ENCODE measurements at places on chromosomes 6 and 20.

- DNase-seq, result no peak
Measured at GRCh38 chr20:44615169-44615791, 32.9 kb downstream of the PKIG start.

GRCh38 chr6:112883095-112883494 lies 536.0 kb downstream of the RFPL4B start:
- no peak for DNase-seq

- DNase-seq, result no peak
Measured at GRCh38 chr20:10475225-10475624, 40.1 kb downstream of the SLX4IP start.

- DNase-seq, result no peak
Measured at GRCh38 chr20:37477041-37477440, 44.0 kb upstream of the NNAT start.

- no peak for DNase-seq
Measured at GRCh38 chr6:123016431-123017103, 20.5 kb downstream of the CLVS2 start.

DNA sequence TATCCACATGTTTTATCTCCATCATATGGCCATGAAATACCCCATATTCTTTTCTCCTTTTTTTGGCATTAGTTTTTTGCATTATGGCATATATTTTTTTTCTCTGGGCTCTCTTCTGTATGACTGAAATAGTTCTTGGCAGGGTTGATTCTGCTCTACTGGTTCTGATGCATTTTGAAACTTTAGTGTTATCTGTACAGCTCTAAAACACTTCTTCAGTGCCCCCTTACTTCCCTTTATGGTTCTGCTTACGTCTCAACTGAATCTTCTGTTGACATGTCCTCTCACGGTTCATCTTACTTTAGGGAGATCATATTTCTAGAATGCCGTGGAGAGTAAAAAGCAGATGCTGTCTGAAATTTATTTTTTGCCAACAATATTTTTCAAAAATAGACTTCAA lies 23.2 kb upstream of the TXNDC5 start:
- no peak for DNase-seq

DNA sequence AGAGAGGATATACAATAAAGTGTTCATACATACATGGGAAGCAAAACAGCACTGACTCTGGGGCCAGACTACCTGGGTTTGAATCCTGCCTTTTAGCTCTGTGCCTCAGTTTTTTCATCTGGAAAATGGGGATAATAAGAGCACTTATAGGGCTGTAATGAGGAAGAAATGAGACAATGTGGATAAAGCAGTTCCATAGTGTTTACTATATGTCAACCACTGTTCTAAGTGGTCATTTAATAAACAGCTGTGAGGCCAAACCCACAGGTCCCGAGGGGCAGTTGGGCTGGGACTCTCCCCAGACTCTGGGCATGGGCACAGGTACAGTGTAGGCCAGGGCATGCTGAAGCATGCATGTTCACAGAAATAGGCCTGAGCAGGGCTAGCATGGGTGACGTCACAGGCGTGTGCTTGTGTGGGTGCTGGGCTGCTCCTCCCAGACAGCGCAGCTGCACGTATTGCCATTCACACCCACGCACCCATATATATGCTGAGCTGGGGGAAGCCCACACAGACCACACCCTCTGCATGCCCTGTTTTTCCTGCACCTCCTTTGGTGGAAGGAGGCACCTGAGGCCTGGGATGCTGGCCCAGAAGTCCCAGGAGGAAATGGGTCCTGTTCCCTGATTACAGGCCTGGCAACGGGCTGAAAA lies 3.5 kb upstream of the PLCG1 start:
- peak; percentile 60 for DNase-seq

DNA sequence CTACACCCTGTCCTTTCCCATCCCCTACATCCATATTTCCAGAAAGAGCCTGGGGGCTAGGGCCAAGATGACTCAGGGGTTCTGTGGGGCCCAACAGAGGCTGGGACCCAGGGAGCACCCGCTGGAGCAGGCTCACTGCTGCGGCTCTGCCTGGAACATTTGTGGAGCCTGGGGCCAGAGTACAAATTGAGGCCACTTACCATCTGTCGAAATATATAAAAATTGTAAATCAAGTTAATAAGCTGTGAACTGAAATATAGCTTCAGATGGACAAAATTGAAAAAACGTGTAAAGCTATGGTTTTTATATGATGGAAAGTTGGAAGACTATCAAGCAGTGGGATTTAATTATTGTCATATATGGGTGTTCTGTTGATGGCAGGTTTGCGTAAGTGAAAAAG lies 82.9 kb upstream of the ATXN1 start:
- DNase-seq, result no peak

- DNase-seq, result no peak
Measured at GRCh38 chr20:41063442-41063841, 34.8 kb downstream of the TOP1 start.

DNA sequence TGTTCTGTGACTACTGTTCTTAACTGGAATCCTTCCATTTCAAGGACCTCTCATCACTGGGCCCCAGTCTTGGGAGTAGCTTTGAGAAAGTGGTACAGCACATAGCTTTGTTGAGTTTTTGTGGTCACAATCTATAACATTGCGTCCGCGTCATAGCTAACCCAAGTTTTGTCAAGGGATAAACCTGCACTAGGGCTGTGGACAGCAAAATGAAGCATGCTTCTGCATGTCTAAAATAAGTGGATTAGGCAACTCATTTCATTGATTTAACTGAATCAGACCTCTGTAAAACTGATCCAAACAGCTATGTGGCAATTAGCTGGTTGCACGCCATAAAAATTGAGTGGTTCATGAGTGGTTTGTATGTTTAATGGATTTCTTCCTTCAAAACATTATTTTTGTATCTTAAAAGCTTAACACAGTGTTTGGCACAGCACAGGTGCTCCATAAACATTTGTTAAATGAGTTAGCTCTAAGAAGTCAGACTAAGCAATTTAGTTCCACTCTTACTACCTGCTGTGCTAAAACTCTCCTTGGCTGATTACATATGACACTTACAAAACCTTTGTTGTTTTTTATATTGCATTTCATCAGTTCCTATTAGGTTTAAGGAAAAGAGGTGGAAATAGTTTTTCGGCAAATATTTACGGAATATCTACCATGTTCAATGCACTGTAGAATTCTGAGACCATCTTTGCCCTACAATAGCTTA lies 160.3 kb upstream of the ATXN1 start:
- no peak for DNase-seq

All from stimulated activated CD4-positive, alpha-beta T cell treated with anti-CD3 and anti-CD28 coated beads, Interleukin-4, amount 100 ng/mL, for 1 hour (primary cell).